GDM1 (cell line): ENCODE measurements at places on chromosomes 6 and 20.

DNA sequence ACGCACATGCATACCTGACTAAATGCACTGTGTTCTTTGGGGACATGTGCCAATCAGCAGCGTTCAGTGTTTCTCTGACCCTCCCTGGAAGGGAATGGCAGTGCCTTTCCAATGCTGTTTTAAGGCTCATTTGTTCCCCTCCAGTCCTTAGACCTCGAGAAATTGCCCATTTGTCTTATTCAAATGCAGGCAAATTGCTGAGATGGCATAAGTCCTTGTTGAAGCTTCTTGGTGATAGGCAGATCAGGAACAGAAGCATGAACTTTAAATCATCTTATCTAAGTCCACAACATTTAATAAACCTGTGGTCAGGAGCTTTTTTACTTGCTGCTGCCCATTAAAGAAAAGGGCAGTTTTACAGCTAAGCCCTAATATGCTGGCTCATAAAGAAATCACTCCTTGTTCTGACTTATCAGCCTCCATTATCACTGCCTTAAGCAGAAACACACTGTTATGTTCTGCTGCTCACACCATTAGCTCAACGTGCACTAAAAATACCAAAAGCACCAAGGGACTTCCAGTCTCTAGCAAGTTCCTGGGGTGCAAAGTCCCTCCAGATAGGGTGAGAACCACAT, 112.9 kb upstream of the LRFN2 start:
- no peak for DNase-seq

DNA sequence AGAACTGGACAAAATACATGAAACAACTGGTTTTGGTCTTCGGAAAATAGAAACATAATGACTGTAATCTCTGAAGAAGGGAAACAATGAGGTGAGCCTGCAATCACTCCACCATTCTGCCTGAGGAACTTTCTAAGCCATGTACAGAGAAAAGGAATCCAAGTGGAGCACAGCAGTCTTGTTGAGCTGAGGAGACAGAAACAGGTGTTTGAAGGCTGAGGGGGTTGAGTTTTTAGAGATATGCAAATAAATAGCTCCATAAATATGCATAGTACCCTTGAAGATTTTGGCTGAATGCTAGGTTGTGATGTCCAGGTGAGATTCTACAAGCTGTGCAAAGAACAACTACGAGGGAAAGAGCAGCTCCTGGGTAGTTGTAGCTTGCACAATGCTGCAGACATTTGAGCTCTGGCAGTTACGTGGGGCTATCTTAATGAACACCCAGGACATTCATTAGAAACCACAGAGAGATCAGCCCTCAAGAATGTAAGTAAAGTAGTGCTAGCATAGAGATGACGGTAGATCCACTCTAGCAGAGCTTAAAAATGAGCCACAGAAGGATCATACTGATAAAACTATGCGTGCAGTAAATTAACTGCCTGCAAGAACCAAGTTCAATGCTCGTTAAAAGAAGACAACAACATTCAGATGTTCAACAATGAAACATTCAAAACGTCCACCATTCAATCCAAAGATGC, 24.3 kb downstream of the TUBB2B start:
- no peak for DNase-seq

DNA sequence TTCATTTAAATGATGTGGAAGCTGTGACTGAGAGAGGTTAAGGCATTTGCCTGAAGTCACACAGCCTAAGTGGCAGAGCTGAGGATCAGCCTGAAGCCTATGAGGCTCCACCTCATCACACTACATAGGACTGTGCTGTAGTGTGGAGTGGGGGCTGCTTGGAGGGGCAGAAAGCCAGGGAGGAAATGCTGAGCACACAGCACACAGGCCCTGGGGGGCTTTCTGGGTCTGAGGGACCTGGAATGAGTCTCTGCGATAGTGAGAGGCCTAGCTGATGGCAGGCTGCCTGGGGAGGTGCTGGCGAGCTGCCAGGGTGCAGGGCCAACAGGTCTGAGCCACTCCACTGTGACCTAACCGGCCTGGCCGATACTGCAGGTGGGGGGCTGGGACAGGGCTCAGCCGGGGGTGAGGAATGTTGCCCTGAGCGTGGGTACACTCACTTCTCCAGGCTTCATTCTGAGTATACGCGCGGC, 2.2 kb upstream of the ARHGAP40 start:
- no peak for DNase-seq

- DNase-seq, result no peak
These were observed 239.2 kb downstream of the KCNQ5 start for GRCh38 chr6:72861059-72861458.

- no peak for DNase-seq
These were observed 58.0 kb upstream of the SLC35F1 start for GRCh38 chr6:117849087-117849486.

- DNase-seq, result peak; percentile 5
These were observed 223.0 kb upstream of the SYNCRIP start for GRCh38 chr6:85865420-85866369.

DNA sequence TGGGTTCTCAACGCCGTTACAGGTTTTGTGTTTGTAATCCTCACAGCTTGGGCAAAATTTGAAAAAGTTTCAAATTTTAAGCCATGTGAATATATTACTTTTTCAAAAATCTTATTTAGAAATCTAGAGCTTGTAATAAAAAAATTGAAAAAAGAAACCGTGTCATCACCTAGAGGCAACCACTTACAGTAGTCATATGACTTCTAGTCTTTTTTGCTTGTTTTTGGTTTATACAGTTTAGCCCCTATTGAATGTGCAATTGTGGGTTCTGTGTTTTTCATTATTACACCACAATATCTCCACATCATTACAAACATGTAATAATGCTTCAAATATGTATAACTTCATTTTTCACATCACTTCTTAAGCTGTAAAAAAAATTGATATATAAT, 888 bp downstream of the DYNLRB1 start:
- DNase-seq, result no peak

- DNase-seq, result no peak
These were observed 32.7 kb downstream of the CEBPB start for GRCh38 chr20:50223039-50224005.

DNA sequence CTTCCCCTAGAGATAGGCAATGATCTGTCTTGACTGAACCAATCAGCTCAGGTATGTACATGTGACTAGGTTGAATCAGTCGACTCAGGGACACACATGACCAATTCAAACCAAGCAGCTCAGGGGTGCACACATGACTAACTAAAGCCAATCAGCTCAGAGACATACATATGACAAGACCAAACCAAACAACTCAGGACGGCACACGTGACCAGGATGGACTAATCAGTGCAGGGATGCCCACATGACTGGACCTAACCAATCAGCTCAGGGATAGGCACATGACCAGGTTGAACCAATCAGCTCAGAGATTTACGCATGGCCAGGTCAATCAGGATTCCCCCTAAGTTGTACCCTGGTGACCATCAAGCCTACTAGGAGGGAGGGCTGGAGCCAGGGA, 310.3 kb downstream of the CDH26 start:
- DNase-seq, result no peak

GRCh38 chr20:51651921-51652549, 109.5 kb upstream of the NFATC2 start:
- no peak for DNase-seq

DNA sequence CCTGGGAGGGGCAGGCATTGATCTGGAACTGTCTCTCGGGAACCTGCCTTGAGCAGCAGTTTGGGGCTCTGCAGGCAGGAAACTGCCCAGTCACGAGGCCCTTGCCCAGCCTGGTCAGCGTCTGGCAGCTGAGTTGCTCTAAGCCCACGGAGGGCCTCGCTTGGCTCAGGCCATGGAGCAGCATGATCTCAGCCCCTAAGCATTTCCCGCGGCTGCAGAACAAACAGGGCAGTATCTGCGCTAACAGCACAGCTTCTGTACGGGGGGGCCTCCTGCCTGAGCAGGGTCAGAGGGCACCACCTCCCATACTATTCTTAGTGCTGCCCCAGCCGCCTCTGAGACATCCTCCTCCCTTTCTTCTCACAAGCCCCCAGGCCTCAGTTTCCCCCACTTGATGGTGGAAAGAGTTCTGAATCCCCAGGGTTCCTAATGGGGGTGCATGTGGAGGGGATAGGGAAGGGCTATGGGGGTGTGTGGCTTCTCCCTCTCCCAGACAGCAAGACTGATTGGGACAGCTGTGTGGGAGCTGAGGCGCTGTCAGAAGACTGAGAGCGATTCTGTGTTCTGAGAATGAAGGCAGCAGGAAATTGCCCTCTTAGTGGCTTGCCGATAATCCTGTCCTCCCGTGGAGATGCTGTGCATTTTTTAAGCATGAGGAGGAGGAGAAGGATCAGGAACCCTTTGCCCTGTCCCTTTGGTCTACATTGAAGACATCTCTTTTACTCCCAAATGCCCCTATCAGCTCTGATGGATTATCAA, 46.4 kb downstream of the MOCS1 start:
- no peak for DNase-seq

GRCh38 chr6:27096834-27097511, 150.5 kb upstream of the PRSS16 start:
- DNase-seq, result no peak

- no peak for DNase-seq
These were observed 21.6 kb upstream of the LMBRD1 start for GRCh38 chr6:69818223-69818930.

GRCh38 chr20:23161244-23161891, 75.2 kb upstream of the CD93 start:
- DNase-seq, result peak; percentile 61
